GM23338 (cell line): ENCODE measurements at places on chromosomes 4 and X.

- peak; percentile 73 for DNase-seq
Observed at GRCh38 chr4:71526637-71527406, 188.0 kb downstream of the SLC4A4 start.

DNA sequence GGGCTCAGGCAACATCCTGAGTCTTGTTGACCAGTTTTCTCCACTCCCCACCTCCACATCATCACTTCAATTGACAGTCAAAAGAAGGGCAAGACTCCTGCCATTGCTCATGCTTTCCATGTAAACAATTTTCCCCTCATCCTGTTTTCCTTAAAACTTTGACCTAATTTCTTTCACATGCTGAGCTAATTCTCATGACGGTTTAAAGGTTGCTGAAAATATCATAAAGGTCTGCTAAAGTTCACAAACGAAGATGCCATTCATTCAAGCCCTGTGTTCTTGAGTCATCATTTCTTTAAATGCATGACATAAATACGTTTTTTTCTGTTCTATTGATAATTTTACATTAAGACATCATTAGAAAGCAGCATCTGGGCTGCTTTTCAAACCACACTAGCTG lies 353.9 kb downstream of the NKX6-1 start:
- no peak for DNase-seq

- no peak for DNase-seq
Observed at GRCh38 chrX:46433892-46434291, 111.3 kb downstream of the ZNF674 start.

DNA sequence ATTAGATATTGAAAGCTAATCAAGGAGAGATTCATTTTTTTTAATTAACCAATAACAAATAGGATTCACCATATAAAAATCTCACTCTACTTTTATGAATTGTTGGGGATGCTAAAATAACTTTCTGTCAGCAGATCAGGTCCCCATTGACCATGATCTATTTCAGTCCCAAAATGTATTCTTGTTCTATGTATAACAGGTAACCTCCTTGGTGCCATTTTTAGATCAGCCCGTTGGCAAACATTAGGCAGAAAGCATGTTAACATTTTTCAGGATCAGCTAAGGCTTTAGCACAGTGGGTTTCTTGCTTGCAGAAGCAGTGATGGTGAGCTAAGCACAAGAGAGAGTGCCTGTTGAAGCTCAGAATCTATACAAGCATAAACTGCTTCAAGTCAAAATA lies 40.8 kb upstream of the COX7B2 start:
- DNase-seq, result no peak

DNA sequence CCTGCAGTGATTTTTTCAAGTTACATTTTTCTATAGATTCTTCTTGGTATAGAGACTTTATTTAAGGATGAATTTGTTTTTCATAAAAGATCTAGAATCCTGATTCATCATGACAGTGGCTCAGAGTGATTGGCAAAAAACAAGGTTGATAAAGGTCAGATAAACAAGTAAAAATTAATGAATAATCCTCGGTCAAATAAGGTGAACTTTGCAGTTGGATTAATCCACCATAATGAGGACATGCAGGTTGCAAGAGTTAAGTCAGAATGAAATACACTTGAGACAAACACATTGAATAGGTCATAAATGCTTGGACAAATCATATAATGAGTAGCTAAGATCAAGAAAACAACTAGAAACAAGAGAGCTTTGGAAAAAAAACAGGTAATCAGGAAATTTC lies 22.9 kb upstream of the UGT2B7 start:
- DNase-seq, result no peak

DNA sequence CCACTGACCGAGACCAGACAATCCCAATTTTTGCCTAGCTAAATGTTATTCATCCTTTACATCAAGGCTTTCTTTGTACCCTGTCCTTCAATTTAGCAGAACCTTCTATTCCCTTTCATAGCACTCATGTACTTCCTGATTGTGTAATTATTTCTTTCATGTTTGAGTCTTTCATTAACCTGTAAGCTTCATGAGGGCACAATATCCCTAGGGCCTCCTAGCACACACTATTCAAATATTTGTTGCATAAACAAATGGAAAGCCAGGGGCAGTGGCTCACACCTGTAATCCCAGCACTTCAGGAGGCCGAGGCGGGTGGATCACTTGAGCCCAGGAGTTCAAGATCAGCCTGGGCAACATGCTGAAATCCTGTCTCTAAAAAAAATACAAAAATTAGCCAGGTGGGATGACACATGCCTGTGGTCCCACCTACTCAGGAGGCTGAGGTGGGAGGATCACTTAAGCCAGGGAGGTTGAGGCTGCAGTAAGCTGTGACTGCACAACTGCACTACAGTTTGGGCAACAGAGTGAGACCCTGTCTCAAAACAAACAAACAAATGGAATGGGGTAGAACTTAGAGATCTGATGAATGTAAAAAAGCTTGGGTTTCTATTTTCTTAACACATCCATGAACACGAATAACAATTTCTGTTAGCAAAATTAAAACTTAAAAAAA lies 59.0 kb downstream of the SAT1 start:
- DNase-seq, result no peak

GRCh38 chrX:31165241-31166035 lies 93.6 kb upstream of the FTHL17 start:
- DNase-seq, result no peak

DNA sequence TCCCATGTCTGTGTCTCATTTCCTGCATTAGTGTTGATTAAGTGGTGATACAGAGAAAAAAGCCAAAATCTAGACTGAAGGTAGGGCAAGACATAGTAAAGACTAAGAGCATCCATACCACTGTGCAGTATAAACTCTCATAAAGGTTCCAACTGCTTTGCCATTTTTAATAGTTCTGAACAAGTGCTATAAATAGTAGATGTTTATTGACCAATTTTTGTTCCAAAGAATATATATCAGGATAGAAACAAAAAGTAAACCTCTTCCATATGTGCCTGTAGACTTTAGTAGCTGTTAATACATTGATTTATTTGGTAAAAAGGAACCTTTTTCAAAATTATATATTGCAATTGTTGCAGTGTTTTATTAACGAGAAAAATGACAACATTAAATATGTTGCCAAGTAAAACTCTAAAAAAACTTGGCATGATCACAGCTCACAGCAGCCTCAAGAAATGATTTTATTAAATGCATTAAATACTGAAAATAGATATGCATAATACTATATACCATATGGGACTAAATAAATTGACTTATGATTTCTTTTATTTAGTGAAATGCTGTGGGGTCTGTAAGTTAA lies 22.3 kb upstream of the AASDH start:
- no peak for DNase-seq

DNA sequence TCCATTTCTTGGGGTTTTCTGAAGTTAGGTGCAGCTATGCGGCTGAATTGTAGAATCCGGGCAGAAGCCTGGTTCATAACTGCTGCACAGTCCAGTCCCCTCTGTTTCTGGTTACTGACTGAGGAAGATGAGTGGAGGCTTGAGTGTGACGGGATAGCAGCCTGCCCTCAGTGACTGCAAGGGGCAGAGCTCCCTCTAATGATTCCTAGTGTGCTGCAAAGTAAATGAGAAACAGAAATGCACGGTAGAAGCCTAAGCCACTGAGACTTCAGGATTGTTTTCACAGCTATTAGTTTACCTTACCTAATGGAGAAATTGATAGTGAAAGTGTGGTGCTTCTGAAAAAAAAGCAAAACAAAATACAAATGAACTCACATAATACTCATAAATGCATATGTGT lies 189.2 kb downstream of the GPM6A start:
- DNase-seq, result peak; percentile 7

DNA sequence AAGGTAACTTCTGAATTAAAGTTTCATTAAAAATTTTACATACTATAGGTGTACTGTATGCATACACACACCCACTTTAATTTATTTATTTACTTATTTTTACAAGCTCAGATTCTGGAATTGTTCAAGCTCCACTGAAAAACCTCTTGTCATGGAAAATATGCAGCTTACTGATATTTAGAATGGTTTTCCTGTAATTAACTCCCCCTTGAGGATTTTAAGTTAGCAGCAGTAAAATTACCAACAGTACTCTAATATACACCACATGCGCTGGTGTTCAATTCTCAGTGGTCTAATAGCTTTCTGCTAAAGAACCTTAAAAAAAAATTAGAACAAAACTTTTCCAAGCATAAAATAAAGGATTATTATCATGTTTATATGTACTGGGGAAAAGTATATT lies 12.0 kb downstream of the MAB21L2 start:
- DNase-seq, result no peak

- peak; percentile 85 for DNase-seq
Observed at GRCh38 chr4:82739287-82740190, 59.1 kb downstream of the SCD5 start.

DNA sequence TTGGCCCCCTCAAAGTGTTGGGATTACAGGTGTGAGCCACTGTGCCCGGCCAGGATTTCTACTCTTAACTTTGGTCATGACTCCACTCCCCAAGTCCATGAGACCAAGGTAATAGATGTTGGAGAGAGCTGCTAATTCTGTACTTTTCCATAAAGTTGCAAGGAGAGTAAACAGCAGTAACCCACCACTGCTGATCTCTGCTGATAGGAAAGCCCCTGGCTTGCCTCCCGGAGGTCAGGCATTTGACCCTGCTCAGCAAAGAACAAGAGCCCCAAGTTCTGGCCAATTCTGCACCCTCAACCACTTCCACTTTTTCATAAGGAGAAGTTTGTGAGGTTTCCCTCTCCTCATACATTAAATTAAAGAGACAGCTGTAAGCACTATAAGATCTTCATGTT lies 143.0 kb downstream of the RASL11B start:
- no peak for DNase-seq

DNA sequence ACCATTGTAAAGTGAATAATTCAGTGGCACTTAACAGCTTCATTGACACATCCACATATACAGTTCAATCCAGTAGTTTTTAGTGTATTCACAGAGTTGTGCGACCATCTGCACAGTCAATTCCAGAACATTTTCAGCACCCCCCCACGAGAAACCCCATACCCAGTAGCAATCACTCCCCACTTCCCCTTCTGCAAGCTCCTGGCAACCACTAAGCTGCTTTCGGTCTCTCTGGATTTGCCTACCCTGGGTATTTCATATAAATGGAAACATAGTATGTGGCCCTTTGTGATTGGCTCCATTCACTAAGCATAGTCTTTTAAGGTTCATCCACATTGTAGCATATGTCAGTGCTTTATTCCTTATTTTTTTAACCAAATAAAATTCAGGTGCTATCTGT lies 10.0 kb downstream of the MSL3 start:
- no peak for DNase-seq

DNA sequence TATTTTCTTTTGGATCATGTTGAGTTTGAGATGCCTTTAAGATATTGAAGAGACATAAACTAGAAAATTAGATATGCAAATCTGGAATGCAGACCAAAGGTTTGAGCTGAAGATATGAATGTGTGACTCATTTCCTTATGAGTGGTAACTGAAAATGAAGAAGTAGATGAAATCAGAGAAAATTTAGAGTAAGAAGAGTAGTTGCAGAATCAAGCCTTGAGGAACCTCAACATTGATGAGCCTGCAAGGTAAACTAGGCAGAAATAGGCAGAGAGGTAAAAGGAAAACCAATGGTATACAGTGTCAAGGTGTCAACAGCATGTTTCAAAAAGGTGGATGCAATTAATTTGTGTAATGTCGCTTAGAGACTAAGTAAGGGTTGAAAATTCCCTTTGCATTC lies 142.8 kb downstream of the MOSPD2 start:
- DNase-seq, result no peak

DNA sequence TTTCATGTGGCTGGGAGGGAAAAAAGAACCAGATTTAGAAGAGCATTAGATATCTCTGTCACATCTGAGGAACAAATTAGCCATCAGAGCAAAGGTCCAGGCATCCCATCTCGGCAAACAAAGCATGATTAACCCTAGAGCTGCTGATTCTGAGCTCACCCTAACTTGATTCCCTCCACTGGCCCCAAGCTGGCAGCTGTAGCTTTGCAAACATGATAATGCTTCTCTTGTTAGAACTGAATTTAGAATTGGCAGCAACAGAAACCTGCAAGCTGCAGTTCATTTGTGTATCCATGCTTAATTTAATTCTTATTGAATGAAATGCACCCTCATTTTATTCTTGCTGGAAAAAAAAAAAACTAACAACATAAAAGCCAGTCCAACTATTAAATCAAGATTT lies 289.2 kb downstream of the IL1RAPL1 start:
- no peak for DNase-seq

GRCh38 chr4:78517050-78517652 lies 34.4 kb upstream of the ANXA3 start:
- DNase-seq, result peak; percentile 65

- DNase-seq, result no peak
Observed at GRCh38 chr4:99100876-99101275, 12.3 kb upstream of the ADH5 start.

- DNase-seq, result no peak
Observed at GRCh38 chrX:39212456-39212855, 411.2 kb downstream of the MID1IP1 start.

DNA sequence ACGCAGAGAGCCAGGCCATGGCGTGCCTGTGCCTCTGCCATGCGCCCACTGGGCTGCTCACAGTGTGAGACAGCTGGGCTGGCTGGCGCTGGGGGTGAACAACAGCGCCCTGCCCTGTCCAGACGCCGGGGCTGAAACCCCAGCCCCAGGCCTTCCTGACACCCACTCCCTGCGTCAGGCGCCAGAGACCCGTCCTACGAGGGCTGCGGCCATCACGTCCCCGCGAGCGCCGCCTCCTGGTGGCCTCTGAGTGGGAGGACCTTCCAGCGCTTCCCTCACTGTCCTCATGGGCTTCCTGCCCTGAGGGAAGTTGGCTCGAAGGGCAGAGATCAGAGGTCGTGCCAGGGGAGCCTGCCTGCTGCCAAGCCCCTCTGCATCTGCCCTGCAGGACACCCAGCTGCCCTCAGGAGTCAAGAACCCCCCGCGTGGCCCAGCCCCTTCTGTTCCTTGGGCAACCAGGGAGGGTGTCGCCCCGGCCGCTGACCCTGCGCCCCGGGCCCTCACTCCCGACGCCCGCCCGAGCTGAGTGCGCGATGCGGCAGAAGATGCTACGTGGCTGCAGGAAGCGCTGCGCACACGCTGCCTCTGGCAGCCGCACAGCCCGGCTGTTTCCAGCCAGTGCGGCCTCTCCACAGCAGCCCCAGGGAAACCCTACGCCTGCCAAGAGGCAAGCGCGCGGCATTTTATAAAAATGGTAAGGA lies 16.2 kb downstream of the NELFA start:
- DNase-seq, result peak; percentile 89

DNA sequence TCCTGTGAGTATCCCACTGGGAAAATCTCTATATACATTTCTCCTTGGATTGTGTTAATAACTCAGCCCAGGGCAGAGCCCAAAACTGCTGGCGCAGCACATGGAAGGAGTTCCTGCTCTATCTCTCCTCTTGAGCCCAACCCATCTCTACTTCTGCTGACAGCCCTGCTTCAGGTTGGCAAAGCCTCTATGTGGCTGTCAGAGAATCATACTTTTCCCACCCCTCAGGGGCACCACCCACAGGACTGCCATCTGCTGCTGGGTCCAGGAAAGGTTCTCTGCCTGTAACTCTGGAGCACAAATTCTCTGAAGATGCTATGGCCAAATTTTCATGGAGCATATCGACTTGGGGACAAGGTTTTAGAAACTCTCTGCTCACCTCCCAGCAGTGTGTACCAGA lies 278.5 kb upstream of the EMCN start:
- DNase-seq, result no peak
